ENCODE measurements at places on chromosomes 4 and X. TPM values are rescaled to one million over a fixed set of nuclear protein-coding genes. Genes with fewer than 3 reads are reported as not detected.

DNA sequence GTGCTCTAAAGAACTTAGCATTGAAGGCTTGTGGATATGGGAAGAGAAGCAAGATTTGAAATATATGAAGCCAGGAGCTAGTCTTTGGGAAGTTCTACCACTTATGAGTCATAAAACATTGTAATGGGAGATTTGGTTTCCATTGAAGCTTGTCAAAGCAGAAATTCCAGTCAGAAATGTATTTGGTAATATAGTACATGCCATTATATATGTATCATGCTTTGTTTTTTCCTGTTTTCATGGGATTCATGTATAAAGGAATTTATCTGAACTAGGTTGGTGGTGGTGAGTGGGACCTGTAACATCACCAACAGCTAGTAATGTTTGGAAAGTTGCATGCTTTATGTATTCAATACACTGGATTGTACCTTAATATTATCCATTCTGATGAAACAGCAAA is 14.6 kb upstream of the DCAF8L2 start:
- no peak overlapping the region for H3K27ac ChIP-seq
- no peaks in the 10 kb centered on the region for H3K4me1 ChIP-seq
- H3K27me3 ChIP-seq = no peaks in the 10 kb centered on the region

GRCh38 chr4:126753592-126753991 is 879.2 kb upstream of the INTU start:
- H3K4me1 ChIP-seq = no peaks in the 10 kb centered on the region
- H3K27ac ChIP-seq = no peak overlapping the region
- H3K27me3 ChIP-seq = no peaks in the 10 kb centered on the region
- H3K4me3 ChIP-seq = no peak overlapping the region

DNA sequence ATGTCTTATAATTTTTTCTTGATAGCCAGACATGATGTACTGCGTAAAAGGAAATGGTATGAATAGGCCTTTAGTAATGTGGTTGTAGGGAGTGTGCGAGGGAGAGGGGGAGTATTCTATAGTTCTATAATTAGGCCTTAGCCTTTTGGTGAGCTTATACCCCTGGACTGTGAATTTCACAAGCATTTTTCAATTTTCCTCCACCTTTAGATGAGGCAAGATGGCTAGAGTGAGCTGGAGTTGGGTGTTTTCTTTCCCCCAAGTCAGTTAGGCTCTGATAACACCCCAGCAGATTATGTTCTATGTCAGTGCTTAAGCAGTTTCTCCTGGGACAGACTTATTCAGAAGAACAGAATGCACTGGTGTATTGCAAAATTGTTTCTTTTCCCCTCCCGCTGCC is 210.2 kb upstream of the NPY2R start:
- DNase-seq = no peak
- H3K4me3 ChIP-seq = no peak overlapping the region
- no peak overlapping the region for H3K27ac ChIP-seq

CACNA1F gene
- 1.0 TPM for total RNA-seq
